ENCODE measurements at places on chromosomes 1 and 21.

DNA sequence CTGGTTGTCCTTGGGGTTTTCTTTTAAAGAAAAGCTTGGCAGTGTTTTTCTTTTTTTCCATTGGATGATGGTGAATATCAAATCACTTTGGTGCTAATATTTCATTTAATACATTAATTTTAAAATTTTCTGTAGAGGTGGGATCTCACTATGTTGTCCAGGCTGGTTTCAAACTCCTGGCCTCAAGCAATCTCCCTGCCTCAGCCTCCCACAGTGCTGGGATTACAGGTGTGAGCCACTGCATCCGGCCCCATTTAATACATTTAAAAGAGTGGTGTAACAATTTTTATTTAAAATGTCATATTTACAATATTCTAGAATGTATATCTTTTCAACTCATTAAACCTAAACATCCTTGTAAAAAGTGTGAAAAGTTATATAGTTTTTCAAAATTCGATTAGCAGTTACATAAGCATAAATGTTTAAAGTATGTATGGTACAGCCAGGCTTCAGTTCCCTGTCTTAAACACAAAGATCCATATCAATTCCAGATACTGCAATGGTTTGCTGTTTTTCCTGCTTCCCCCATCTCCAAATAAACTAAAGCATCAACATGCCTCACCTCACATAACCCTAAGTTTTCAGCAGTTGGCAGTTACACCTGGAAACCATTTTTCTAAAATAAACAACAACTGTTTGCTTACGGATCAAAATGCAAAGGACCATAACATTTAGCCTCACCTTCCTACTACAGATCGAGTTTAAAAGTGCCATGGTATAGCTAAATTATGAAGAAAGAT lies 8.9 kb upstream of the LGALS8 start:
- H3K27me3 ChIP-seq, result no peaks in the 10 kb centered on the region
- H3K36me3 ChIP-seq, result no peaks in the 10 kb centered on the region
- H3K4me1 ChIP-seq, result peaks cover 3% of the 10 kb centered on the region
- no peak for DNase-seq
- H3K4me3 ChIP-seq, result no peak overlapping the region

GRCh38 chr1:201213926-201214325 lies 23.3 kb downstream of the IGFN1 start:
- H3K4me1 ChIP-seq, result no peaks in the 10 kb centered on the region
- no peak overlapping the region for H3K27ac ChIP-seq
- no peak overlapping the region for H3K4me3 ChIP-seq
- no peaks in the 10 kb centered on the region for H3K36me3 ChIP-seq
- no peak for DNase-seq
- H3K27me3 ChIP-seq, result no peaks in the 10 kb centered on the region

- H3K4me1 ChIP-seq, result peaks cover 8% of the 10 kb centered on the region
- H3K4me3 ChIP-seq, result no peak overlapping the region
- no peaks in the 10 kb centered on the region for H3K36me3 ChIP-seq
- no peaks in the 10 kb centered on the region for H3K27me3 ChIP-seq
- no peak for DNase-seq
Observed at GRCh38 chr21:39321424-39321823, 8.0 kb upstream of the BRWD1 start.

DNA sequence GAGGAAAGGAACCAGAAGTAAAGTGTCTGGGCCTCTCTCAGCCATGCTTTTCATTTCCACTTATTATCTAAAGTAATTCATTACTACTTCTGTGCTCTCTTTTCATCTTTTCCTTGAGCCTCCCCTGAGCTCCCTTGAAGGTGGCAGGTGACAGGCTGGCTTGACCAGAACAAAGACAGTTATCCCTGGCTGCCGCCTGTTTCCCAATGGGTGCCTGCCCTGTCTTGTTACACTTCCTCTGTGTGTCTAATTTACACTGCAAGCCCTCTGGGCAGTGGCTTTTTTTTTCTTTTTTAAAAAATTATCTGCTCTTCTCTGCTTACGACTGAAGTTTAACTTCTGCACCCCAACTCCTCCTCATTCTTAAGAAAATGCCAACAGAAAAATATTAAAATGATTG lies 113.4 kb downstream of the NGF start:
- no peaks in the 10 kb centered on the region for H3K36me3 ChIP-seq
- H3K27ac ChIP-seq, result no peak overlapping the region
- DNase-seq, result no peak
- H3K27me3 ChIP-seq, result no peaks in the 10 kb centered on the region
- H3K4me1 ChIP-seq, result no peaks in the 10 kb centered on the region
- H3K4me3 ChIP-seq, result no peak overlapping the region

DNA sequence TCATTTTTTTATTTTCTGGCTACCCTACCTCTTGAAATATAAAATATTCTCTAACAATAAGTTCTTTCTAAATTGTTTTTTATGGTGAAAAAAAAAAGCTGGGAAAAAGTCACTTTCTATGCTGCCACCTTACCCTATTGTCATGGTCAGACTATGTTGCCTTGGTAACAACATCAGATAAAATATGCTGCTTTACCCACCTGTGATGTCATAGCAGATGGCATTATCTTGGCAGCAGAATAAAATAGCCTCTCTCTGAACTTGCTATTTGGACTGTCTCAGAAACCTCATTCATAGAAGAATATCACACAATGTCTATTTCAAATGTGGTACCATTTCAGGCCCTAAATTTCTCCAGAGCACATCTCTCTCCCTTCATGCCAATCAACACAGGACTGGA lies 69.6 kb upstream of the SGIP1 start:
- no peaks in the 10 kb centered on the region for H3K36me3 ChIP-seq
- H3K4me3 ChIP-seq, result no peak overlapping the region
- H3K27ac ChIP-seq, result no peak overlapping the region

GRCh38 chr1:51487628-51488027 lies 31.4 kb downstream of the EPS15 start:
- H3K27ac ChIP-seq, result no peak overlapping the region
- no peaks in the 10 kb centered on the region for H3K36me3 ChIP-seq
- H3K4me3 ChIP-seq, result no peak overlapping the region
- DNase-seq, result no peak

GRCh38 chr1:11486231-11487009 lies 7.5 kb downstream of the DISP3 start:
- H3K27ac ChIP-seq, result no peak overlapping the region
- no peak overlapping the region for H3K4me3 ChIP-seq
- no peak for DNase-seq
- no peaks in the 10 kb centered on the region for H3K36me3 ChIP-seq

- H3K4me3 ChIP-seq, result no peak overlapping the region
- H3K27me3 ChIP-seq, result no peaks in the 10 kb centered on the region
- H3K27ac ChIP-seq, result no peak overlapping the region
- no peak for DNase-seq
- no peaks in the 10 kb centered on the region for H3K4me1 ChIP-seq
- H3K36me3 ChIP-seq, result no peaks in the 10 kb centered on the region
Observed at GRCh38 chr1:230749635-230750034, 2.4 kb downstream of the CAPN9 start.
